Fibroblast of villous mesenchyme (primary cell): ENCODE measurements at places on chromosomes 3 and 15. TPM values are rescaled to one million over a fixed set of nuclear protein-coding genes. Genes with fewer than 3 reads are reported as not detected.
A peak's percentile ranks its signal among the peaks of the same experiment; 100 is the strongest.

Gene SEC61A1
- total RNA-seq: 298 and 383 TPM in 2 replicates

- peak; percentile 59 for DNase-seq
These were observed 200.0 kb upstream of the CBLB start for GRCh38 chr3:106068795-106069194.

DNA sequence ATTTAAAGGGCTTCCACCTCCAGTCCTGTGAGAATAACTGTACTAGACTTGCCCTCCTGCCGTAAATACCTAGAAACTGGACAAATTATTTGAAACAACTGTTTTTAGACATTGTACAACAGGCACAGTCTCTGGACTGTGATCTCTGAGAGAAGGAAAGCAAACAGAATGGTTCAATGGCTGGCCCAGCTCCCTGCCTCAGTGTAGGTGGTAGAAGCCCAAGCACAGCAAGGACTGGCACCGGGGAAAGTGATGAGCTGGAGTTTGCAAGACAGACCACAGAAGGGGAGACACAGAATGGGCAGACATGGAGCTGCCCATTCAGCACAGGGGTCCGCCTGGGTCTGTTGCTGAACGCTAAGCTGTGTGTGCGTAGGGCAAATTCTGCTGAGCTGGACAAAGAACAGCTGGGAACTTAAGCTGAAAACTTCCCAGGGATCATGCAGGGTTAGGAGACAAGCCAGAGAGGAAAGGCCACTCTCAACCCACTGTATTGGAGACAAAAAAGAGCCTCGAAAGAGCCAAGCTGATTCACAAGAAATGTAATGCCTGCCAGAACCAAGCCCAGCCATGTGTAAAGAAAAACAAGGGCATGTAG is 52.6 kb upstream of the SEC61A1 start:
- DNase-seq: no peak

DNA sequence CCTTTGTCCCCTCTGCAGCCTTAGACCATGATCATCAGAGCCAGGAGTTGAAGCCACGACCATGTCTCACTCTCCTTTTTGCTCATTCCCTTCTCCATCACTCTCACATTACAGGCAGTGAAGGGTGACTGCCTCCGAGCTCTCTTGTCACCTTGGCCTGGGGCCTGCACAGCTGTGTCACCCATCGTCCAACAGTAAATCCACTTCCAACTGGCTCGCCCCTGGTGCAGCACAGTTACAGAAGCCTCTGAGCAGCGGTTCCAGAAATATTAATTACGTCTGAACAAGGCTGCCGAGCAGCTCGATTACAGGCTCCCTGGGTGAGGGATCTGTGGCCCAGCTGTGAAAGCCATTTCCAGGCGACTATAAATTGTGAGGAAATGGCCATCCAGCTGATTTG is 528.2 kb downstream of the NR2F2 start:
- no peak for DNase-seq

GRCh38 chr3:141828890-141829289 is 47.6 kb upstream of the ATP1B3 start:
- peak; percentile 17 for DNase-seq

DNA sequence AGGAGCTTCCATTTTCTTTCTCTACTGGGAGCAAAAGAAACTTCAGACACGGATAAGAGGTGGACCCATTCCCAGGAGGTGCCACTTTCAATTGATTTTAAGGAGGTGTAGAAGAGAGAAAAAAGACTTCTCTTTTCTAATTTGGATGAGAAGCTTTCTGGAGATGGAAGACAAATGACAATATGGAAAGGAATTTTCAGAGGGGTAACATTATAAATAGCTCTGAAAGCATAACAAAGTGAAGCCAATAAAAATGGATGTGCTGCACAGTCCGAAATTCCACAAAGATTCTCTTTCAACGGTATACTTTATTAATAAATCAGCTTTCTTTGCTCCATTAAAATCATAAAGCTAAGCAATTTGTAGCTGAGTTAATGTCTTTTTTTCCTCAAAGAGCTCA is 607.2 kb upstream of the MDFIC2 start:
- DNase-seq: no peak
